Omental fat pad (tissue), 4 donors: ENCODE measurements at places on chromosomes 3 and 15.

DNA sequence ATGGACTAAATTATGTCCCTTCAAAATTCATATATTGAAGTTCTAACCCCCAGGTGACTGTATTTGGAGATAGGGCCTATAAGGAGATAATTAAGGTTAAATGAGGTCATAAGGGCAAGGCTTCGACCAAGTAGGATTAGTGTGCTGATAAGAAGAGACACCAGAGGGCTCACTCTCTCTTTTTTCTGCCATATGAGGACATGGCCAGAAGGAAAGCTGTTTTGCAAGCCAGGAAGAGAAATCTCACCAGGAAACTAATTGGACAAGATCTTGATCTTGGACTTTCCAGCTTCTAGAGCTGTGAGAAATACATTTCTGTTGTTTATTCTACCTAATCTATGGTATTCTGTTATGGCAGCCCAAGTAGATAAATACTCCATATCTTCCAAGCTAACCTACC lies 503.6 kb upstream of the NAALADL2 start:
- DNase-seq = no peak

DNA sequence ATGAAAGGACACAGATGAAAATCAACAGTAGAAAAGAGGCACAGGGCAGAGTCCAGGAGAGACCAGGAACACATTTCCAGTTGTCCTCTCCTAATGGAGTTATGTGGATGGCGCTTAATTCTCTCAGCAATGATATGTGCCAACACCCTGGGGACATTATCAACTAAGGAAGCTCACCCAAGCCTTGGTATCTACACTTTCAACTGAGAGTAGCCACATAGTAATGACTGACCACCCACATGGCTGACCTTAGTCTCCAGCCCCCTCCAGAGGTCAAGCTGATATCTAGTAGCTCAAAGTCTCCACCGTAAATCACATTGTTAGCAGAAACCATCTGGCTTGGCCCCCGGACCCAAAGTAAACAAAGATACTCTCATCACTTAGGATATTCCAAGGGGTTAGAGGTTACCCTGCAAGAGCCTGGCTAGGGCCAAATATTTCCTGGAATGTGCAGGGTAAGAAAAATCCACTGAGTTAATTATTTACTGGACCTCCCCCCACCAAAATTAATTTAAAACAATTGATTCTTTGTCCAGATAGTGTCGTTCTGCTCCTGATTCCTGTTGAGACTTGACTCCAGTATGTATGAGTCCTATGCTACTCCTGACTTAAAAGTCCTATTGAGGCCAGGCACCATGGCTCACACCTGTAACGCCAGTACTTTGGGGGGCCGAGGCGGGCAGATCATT lies 24.8 kb downstream of the GABRR3 start:
- DNase-seq = no peak

DNA sequence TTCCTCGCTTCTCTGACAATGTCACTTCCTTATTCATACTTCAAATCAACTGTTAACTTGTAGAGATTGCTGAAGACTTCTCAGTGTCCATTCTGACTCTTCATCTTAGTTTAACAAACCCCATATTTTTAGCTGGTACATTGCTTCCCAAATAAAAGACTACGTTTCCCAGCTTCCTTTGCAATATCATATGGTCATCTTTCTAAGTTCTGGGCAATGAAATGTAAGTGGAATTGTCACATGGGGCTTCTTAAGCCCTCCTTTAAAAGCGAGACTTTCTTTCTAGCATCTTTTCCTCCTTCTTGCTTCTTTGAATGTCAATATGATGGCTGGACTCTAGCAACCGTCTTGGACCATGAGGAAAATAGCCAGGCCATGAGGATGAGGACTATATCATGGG lies 239.0 kb downstream of the ZNF621 start:
- DNase-seq = no peak

DNA sequence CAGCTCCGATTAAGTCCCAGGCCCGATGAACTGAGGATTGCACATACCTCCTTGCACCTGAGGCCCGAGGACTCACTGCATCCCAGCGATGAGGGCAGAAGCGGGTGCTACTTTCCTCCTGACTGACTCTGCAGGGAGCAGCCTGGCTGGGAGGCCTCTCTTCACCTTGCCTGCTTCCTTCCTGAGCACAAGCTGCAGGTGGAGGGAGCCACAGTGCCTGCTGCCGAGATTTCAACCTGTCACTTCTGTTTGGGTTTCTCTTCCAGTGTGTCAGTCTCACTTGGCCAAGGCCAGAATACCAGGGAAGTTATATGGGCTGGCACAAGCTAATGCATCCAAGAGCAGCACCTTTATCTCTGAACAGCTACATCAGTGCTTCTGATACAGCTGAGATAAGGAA lies 185.4 kb downstream of the NTRK3 start:
- DNase-seq = no peak

DNA sequence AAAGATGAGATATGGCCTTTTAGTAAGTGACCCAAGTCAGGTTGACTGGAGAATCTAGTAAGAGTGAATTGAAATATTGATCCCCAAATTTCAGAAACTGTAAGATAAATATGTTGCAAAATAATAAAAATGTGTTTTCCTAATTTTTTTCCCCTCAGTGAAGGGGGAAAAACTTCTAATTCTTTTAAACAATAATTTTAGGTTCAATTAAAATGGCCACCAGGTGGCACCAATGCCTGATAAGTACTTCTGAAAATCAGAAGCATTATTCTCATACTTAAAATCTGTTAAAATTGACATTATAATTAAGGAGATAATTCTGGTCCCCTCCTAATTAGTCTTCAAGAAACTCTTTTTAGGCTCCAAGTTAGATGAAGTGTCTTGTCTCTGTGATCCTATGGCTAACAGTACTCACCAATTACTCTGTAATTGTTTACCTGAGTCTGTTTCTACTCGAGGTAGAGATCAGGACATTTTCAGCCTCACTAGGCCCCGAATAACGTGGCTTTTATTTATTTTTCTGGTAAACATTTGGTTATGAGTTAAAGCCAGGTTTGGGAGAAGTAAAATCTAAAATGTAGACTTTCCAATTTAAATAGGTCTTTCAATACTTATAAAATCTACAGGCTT lies 52.6 kb downstream of the NMD3 start:
- DNase-seq = no peak
